Left colon (tissue), 2 donors: ENCODE measurements at places on chromosomes 16 and 17.
A peak's percentile ranks its signal among the peaks of the same experiment; 100 is the strongest.

- DNase-seq, result no peak
Observed at GRCh38 chr16:79914961-79915720, 314.6 kb upstream of the MAF start.

GRCh38 chr16:84292011-84292410, 2.7 kb upstream of the WFDC1 start:
- no peak for DNase-seq

DNA sequence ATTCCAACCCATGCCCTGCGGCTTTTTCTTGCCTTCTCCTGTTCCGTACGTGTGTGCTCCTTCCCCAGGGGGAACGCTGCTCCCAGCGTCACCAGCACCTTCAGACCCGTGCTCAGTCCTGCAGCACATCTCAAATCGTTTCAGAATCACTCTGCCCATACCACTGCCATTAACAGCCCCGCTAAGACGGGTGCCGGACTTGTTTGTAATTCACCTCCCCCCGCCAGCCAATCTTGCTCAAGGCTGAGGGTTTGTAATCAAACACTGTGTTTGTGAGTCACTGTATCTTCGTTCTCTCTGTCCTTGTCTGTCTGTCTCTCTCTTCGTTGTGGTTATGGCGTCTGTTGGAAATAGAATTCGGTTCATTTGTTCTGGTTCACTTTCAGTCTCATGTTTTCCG, 17.3 kb downstream of the CARD14 start:
- DNase-seq, result no peak

- DNase-seq, result no peak
Observed at GRCh38 chr16:84540194-84540593, 35.7 kb upstream of the MEAK7 start.

DNA sequence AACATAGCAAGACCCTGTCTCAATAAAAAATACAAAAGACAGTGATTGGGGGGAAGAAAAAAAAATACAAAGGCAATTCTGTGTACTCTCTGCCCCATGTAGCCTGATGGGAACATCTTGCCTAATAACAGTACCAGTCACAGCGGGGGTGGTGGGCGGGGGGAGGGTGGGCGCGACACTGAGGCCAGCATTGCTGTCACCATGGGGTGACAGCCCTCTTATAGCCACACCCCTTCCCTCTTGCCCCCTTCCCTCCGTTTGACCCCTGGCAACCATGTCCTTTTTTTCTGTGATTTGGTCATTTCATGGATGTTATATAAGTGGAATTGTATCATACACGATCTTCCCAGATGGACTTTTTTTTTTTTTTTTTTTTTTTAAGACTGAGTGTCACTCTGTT, 80.9 kb downstream of the DNAH17 start:
- no peak for DNase-seq

GRCh38 chr17:76716146-76716838, 5.5 kb upstream of the MXRA7 start:
- no peak for DNase-seq

GRCh38 chr16:66326991-66327513, 39.4 kb upstream of the CDH5 start:
- DNase-seq, result peak; percentile 38

DNA sequence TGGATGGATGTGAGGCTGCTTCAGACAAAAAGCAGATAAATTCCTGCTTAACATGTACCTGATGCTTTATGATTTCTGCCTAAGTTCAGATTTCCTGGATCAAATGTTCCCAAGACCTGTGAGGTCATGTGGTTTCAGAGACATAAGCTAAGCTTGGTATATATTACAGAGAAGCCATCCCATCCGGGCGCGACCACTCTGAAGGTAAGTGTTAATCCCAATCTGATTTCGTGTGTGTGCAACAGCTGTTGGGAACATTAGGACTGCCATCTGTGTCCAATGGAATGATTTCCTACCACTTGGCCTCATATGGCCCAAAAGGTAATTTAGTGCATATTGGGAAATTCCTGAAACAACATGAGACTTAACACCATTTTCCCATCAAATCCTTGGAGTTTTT, 199.1 kb downstream of the HS3ST3B1 start:
- DNase-seq, result no peak

DNA sequence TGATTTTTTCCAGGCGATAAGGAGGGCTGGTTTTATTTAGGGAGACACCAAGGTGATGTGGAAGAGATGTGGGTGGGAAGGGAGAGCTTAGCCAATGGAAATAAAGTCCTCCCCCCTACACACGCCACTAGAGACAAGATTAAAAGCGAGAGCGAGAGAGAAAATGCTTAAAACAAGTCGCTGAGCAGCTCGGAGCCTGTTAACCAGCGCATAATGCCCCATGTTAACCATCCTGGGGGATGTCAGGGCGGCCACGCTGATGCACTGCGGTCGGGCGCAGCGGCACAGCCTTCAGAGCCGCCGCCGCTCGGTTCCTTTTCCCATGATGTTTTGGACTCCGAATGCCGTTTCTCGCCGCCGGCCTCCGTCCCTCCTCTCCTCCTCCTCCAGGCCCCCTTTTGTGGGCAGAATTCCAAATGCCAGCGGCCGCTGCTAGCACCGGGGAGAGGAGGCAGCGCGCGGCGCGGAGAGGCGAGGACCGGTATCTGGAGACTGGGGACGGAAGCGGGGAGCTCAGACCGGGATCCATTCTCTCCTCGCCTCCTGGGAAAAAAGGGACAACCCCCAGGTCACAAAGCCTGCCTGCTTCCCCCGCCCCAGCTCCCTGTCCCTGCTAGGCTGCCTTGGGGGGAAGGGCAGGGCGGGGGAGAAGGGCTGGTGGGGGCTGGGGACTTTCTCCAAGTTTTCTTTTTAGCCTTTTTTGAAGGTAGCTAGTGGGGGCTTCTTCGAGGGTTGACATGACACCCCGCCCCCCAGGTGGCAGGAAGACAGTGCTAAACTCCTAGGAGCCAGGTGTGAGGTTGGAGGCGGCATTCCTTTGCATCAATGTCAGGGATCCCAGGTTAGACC, 98.1 kb upstream of the CCL2 start:
- DNase-seq, result no peak

- DNase-seq, result no peak
Observed at GRCh38 chr17:40915199-40915661, 22.2 kb downstream of the KRT23 start.

- no peak for DNase-seq
Observed at GRCh38 chr16:74461826-74462225, 40.5 kb upstream of the CLEC18B start.

DNA sequence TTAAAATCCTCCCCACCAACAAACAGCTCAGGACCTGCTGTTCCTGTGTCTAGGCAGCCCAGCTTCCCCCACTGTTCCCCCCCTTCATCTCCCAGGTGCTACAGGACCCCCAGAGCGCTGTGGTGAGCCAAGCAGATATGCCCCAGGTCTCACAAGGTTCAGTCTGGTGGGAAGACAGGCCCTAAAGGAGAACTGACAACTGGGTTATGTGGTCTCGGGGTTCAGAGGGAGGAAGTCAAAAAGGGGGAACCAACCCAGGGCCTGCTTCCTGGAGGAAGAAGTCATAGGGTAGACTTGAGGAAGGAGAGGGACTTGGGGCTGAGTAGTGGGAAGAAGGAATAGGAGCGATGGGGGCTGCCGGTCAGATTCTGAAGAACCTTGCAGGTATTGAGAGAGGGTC, 2.6 kb downstream of the RIPOR1 start:
- no peak for DNase-seq

DNA sequence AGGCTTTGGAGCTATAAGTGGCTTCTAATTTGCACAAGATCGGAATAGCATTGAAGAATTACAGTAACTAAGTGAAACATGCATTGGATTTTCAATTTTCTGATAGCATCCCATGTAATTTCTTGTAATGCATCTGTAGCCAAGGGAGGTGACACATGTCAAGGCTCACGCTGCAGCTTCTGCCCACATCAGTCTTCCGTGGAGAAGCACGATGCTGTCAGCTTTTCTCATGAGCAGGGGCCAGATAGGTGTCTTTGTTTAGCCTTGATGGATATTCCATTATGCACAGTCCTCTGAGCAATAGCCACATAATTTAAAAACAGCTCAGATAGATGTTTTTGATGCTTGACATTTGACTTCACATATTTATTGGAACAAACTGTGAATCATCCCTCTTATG, 1046.9 kb upstream of the EEF2KMT start:
- no peak for DNase-seq

- DNase-seq, result no peak
Observed at GRCh38 chr16:71792176-71792575, 16.5 kb downstream of the AP1G1 start.

DNA sequence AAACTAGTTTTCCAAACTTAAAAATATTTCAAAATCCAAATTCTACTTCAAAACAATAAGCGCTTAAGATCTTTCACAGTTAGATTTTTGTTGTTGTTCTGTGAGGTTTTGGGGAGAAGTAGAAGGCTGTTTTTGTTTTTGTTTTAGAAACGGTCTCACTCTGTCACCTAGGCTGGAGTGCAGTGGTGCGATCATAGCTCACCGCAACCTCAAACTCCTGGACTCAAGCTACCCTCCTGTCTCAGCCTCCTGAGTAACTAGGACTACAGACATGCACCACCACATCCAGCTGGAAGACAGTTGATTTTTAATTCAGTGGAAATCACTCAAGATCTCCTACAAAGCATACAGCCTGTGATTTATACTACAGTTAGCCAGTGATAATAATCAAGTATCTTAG, 2.7 kb downstream of the SHCBP1 start:
- no peak for DNase-seq

- no peak for DNase-seq
Observed at GRCh38 chr17:28372203-28372944, 880 bp downstream of the SARM1 start.

DNA sequence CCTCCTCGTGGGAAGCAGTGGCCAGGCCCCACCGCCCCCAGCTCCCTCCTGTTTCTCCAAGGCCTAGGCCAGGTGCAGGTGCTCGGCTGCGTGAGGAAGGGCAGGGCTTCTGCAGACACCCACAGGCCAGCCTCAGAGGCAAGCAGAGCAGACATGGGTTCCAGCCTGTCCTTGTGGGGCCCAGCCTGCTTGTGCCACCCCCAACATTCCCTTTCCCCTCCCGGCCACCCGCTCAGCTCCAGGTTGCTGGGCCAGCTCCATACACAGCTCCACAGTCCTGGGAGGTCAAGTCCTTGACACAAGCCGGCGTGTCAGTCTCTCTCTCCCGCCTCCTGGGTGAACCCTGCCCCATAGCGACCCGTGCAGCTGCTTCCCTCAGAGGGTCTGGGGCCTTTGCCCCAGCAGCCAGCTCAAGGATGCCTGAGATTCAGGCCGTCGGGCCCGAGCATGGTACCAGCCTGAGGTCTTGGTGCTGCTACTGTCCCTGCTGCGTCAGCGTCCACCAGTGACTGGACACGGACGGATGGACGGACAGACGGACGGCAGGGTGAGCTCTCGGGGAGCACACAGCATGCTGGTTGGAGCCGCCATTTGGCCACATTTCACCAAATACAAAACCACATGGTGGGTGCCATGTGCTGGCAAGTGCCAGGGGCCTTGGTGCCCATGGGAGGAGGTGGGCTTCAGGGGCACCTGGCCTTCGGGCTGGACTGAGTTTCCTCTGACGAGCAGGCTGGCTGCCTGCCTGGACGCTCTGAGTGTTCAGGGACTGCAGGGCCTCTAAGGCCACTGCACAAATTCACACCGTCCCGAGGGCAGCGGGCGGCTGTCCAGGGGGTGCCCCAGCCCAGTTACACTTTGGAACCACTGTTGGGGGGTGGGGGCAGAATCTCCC, 8.0 kb downstream of the SECTM1 start:
- DNase-seq, result no peak

GRCh38 chr17:35879773-35880654, at the start of gene CCL5:
TSS of gene CCL5 (minus strand) at chr17:35880360.
- peak; percentile 15 for DNase-seq

- no peak for DNase-seq
Observed at GRCh38 chr16:84095466-84095865, 21.3 kb downstream of the MBTPS1 start.

- DNase-seq, result peak; percentile 45
Observed at GRCh38 chr17:57597531-57598453, 147.3 kb downstream of the CCDC182 start.

DNA sequence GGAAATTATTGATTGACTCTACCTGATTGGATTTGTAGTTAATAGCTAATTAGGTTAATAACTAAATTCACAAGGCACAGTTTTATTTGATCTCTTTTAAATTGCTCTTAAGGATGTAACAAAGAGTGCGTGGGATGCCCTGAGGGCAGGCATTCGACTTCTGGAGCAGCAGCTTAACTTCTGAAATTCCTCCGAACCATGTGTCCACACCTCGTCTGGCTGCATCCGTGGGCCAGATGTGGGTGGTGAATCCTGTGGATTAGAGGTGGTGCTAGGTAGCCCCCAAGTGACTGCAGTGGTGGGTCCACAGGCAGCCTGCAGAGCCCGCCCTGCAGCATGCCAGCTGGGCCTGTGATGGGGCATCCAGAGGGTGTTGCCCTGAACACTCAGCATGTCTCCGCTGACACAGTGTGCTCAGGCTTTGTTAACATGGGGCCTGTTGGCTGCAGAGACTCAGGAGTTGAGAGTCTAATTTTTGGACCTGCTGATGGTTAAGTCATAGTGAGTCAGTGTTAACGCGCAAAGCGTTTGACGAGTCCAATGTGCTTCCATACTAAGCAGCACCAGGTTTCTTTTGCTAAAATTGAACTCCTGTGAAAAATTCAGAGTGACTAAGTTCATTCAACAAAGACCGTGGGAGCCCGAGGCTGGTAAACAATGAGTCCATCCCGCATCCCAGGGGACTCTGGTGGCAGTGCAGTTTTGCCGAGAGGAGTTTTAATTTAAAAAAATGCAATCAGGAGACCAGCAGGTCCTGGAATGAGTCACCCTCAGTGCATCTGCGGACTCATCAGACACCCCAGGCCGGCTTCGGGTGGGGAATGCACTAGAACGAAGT, 3.8 kb upstream of the NPB start:
- DNase-seq, result no peak

DNA sequence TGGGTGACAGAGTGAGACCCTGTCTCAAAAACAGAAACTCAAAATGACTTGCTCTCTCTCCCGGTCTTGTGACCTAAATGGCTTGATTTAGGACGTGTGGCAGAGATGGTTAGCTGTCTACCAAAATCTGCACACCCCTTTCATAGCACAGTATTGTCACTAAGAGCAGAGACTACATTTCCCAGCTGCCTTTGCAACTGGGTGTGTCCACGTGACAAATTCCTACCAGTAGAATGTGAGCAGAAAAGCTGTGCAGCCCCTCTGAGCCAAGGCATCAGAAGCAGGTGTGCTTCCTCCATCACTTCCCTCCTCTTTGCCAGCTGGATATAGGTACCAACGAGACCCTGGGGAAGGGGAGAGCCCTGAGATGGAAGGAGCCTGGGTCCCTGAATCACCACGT, 25.5 kb downstream of the GPR142 start:
- DNase-seq, result no peak

GRCh38 chr16:84086341-84086740, 30.4 kb downstream of the MBTPS1 start:
- DNase-seq, result no peak

GRCh38 chr16:1621851-1622250, 9.7 kb downstream of the CRAMP1 start:
- no peak for DNase-seq

DNA sequence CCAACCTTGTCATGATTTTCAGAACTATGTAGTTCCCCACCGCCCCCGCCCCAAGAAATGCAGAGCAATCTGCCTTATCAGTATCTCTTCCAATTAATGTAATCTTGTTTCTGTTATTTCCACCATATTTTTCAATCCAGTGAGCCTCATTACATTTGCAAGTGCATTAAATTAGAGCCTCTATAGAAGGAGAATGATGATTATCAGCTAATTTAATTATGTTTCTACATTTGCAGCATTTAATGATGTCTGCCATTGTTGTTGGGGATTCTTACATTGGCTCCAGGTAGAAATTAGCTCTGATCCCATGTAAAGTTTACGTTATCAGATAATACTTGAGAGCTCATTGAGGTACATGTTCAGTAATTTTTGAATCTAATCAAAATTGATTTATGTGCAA, 707.0 kb upstream of the RBFOX1 start:
- DNase-seq, result no peak
